Stimulated activated CD4-positive, alpha-beta T cell treated with anti-CD3 and anti-CD28 coated beads, TNF-alpha, amount 100 ng/mL, for 1 hour (primary cell): ENCODE measurements at places on chromosomes 12 and 14.

DNA sequence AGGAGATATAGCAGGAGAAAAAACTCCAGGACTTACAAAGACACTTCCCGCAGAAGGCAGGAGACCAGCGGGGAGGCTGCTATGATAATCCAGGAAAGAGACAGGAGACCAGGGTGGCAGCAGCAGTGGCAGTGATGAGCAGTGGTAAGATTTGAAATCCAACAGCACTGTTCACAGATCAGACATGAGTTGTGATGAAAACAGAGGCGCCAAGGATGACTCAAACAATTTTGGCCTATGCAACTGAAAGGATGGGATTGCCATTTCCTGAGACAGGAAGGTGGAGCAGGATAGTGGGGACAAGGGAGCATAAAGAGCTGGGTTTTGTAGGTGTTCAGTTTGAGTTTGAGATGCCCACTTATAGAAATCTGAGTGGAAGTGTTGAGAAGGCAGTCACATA is 108.6 kb upstream of the DYRK2 start:
- no peak for DNase-seq

- DNase-seq = no peak
Measured at GRCh38 chr12:110717037-110717436, 25.7 kb downstream of the PPP1CC start.

DNA sequence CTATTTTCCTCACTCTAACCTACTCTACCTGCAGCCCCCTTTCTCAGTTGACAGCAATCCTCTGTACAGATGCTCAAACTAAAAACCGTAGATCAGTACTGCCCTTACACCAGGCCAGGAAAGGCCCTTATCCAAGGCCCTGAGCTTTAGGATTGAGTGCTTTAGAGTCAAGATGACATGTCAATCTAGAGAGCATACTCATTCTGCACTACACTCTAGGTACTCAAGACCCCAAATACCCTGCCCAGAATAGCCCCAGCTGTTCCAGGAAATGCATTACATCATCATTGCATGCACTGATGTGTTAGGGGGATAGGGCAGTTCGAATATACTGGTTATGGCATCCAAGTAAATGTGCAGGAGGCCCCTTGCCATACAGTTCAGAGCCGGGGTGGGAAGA is 3.5 kb upstream of the PHLDA1 start:
- DNase-seq = no peak

DNA sequence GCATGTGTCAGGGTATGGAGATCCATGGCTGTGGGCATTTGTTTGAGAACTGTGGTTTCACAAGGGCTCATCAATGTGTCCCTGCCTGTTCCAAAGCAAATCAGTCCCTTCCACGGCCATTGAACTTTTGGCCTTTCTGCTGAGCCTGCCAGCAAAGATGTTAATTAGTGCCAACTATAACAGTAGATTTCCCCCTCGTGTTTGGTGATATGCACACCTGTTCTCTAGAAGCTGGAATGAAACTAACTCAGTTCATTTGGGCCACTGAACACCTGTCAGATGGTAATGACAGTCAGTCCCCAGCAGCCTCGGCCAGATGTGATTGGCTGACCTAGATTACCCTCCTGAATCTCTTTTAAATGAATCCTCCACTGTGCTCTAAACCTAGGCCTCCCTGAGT is 43.2 kb downstream of the IRAK3 start:
- no peak for DNase-seq

DNA sequence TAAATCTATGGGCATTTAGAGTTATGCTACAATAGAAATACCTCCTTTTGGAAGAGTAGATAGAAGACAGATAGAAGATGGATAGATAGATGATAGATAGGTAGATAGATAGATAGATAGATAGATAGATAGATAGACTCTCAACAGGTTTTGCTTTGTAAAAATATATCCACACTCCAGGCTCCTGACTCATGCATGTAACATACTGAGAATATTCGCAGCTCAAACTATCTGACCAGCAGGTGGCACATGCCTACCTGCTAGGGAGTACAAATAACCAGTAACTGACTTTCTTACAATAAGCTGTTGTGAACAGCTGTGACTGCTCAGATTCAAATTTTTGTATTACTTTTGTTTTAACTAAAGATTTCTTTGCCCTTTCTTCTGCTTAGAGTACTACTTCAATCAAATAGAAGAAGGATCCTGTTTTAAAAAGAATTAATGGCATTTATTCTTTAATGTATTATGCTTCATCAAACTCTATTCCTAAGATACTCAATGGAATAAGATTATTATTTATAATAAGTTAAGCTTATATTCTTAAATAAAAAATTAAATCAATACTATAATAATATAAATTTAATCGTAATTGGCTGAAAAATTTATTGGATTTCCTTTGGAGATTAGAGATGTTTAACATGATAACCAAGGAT is 15.8 kb upstream of the CPNE8 start:
- DNase-seq = no peak
